ENCODE measurements at places on chromosomes 6 and 20.

- no peak for DNase-seq
These were observed 107.0 kb upstream of the SMLR1 start for GRCh38 chr6:130720076-130720715.

DNA sequence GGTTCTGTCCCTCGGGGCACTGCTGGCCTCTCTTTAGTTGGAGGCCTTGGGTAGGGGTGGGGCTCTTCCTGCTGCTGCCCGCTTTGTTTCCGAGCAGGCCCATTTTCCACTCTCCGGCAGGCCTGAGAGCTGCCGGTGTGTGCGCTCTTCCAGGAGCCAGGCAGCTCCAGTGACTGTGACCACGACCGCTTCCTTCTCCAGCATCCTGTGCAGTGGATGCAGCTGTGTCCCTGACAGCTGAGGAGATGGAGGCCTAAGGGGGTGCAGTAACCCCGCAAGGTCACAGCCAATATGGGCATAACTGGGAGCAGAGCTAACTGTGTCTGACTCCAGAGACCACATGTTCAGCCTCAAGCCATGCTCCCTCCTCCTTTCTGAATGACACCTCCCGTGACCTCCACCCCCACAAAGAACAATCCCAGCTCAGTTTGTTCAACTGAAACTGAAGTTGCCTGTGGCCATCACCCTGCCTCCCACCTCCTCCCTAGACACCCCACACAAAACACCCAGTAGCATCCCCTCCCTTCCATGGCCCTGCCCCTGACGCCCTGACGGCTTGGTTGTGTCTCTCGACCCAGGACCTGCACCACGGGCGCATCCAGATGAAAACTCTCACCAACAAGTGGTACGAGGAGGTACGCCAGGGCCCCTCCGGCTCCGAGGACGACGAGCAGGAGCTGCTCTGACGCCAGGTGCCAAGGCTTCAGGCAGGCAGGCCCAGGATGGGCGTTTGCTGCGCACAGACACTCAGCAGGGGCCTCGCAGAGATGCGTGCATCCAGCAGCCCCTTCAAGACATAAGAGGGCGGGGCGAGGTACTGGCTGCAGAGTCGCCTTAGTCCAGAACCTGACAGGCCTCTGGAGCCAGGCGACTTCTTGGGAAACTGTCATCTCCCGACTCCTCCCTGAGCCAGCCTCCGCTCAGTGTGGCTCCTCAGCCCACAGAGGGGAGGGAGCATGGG is 27.8 kb downstream of the SPATA2 start:
- no peak for DNase-seq

- no peak for DNase-seq
These were observed 75.1 kb downstream of the SLC2A10 start for GRCh38 chr20:46784436-46785127.

GRCh38 chr6:107683183-107683582 is 140.9 kb downstream of the SCML4 start:
- DNase-seq, result no peak

DNA sequence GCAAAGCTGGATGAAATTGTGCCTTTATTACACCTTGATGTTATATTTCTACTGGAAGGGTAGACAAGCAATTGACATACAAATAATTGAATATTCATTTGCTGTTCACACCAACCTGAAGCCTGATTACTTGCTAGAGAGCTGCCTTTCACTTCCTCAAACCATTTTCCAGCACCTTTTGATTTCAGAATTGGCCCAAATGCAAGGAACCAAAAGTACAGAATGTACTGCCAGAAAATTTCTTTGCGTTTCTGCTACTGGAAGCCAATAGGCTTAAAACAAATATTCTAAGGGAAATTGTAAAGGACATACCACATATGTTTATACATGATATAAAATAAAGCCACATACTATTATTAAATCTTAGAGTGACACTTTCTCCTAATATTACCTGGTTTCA is 94.5 kb downstream of the RFPL4B start:
- no peak for DNase-seq

DNA sequence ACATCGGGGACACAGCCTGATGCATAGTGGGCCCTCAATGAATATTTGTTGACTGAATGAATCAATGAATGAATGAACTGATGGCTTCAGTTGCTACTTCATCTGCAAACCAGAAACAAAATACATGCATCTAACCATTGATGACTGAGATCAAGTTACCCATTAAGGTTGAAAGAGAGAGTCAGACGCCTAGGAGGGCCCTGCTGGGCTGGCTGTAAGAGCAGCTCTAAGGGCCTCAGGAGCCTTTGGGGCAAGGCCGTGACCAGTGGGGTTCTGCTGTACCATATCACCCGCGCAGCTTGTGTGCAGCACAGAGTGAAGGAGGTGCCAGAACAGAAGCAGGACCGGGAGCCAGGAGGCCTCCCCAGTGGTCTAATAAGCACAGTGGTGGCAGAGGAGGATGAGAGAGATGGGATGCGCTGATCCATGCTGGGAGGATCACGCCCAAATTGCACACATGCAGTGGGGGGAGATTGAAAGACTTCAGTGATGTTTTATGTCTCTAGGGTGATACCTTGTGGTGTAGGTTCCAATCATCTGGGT is 96.1 kb upstream of the KCNG1 start:
- no peak for DNase-seq

GRCh38 chr20:63940071-63940471 is 16.1 kb downstream of the UCKL1 start:
- DNase-seq, result no peak

GRCh38 chr20:43749734-43750294 is 23.0 kb upstream of the GTSF1L start:
- peak; percentile 26 for DNase-seq

DNA sequence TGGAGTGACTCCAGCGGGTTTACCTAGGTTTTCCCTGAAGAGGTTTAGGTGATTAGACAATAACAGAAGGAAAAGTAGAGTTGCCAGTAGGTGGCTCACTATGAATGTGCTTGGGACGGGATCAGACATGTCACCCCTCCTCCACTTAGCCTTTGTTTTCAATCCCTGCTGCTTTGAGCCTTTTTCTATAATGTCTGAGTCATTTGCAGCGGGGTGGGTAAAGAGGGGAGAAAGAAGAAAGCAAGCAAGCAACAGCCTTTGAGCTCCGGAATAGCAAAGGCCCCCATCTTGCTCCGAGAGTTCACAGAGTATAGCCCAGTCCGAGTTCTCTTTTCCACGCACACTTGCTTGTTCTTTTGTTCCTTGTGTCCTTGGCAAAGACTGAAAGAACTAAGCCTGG is 129.1 kb downstream of the PACRG start:
- DNase-seq, result peak; percentile 21

- no peak for DNase-seq
These were observed 28.9 kb upstream of the SCGN start for GRCh38 chr6:25623065-25623464.

GRCh38 chr20:56245761-56246160 is 2.8 kb upstream of the MC3R start:
- DNase-seq, result no peak

DNA sequence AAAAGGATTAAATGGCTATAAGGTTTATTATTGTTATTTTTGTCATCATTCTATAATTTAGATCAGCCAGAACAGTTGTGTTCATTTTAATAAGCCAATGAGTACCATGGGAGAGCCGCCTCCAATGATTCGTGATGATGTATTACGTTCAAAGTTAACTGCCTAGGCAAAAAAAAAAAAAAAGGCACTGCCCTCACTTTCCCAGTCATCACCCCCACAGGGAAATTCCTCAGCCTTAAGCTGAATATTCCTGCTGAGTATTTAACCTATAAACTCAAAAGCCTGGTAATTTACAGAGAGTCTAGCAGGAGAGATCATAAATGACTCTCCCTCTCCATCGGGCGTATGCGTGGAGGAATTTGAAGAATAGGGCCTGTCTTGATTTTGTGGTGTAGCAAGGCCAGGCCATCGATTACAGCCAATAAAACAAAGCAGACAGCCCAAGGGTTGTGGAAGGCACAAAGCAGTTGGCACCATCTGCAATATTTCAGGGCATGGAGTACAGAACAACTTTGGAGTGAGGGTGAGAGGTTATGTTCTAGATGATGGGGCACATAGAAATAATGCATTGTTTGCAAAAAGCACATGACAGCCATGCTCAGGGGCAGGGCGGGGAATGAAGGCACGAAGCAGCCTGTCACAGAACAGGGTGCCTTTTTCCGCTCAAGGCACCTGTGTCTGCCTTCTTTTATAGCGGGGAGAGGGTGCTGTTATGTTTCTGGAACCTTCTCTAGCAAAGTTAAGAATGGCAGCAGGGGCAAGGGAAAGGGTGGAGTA is 138.2 kb upstream of the DTNBP1 start:
- DNase-seq, result no peak

GRCh38 chr6:139905404-139906052 is 531.1 kb upstream of the CITED2 start:
- no peak for DNase-seq

GRCh38 chr20:53773792-53774401 is 180.3 kb upstream of the ZNF217 start:
- DNase-seq, result no peak

GRCh38 chr20:17698384-17698783 is 1.4 kb upstream of the BANF2 start:
- DNase-seq, result no peak

DNA sequence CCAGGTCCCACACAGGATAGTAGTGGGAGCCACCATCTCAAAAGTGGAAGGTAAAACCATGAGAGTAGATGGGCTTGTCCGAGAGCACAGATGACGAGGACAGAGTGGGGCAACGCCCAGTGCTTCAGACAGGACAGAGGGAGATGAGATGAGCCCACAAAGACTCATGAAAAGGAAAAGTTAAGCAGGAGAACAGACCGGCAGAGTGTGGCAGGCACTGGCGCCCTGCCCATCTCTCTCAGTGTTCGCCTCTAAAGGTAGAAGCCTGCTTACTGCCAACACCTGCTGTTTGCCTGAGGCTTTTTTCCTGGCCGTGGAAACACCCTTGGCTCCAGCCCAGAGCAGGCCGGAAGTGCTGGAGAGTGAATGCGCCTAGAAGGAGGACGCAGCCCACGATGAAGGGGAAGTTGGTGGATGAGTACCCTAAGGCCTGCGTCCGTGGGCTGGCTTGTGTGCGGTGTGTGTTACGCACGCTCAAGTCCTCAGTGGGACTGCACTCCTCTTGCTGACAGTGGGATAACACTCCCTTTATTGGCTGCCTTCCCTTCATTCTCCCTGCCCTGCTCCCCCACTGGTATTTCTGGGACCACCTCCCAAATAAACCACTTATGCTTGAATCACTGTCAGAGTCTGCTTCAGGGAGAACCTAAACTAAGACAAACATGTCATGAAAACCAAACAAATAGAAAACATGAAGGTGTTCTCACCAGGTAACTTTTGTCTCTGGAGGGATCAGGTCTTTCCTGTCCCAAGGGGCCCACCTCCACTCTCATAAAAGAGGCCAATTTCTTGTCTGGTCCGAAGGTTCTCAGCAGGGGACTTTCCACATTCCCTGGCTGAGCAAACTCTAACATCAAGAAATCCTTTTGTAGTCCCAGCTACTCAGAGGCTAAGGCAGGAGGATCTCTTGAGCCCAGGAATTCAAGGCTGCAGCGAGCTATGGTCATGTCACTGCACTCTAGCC is 9.1 kb upstream of the FOXP4 start:
- no peak for DNase-seq

DNA sequence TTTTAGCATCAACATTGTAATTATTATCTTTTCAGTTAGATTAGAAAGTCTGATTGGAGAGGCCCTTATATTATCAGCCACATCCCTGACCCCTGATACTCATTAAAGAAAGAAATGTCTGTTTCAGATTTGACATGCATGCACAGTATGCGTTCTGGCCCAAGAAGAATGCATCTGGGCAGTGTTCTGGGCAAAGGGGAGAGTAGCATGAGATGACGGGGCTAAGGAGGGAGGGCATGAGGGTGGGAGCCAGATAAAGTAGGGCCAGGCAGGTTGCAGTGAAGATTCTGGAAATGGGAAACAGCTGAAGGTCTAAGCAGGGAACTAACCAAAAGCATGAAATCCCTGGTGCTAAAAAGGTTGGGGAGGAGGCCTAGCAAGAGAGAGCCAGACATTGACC is 7.3 kb downstream of the SAYSD1 start:
- DNase-seq, result no peak

DNA sequence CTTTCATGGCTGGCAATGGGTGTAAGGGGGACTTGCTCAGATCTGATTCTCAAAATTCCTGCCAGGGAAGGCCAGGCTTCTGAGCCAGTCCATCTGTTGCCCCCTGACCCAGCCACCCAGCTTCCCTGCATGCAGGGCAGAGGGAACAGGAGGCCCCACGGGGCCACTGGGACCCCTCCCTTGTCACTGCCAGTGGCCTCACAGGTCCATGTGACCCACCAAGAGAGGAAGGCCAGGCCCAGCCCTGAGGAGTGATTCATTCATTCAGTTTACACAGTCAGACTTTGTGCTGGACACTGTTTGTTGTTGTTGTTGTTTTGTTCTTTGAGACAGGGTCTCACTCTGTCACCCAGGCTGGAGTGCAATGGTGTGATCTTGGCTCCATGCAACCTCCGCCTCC is 39.5 kb downstream of the UBE2V1 start:
- DNase-seq, result no peak

GRCh38 chr20:62007127-62007647 is 58.5 kb downstream of the TAF4 start:
- DNase-seq, result no peak

- DNase-seq, result no peak
These were observed 79.4 kb downstream of the GFOD1 start for GRCh38 chr6:13407709-13408695.

- no peak for DNase-seq
These were observed 91.0 kb upstream of the MCHR2 start for GRCh38 chr6:100084991-100085364.

- DNase-seq, result peak; percentile 83
These were observed 7.7 kb downstream of the TPMT start for GRCh38 chr6:18147160-18147559.

DNA sequence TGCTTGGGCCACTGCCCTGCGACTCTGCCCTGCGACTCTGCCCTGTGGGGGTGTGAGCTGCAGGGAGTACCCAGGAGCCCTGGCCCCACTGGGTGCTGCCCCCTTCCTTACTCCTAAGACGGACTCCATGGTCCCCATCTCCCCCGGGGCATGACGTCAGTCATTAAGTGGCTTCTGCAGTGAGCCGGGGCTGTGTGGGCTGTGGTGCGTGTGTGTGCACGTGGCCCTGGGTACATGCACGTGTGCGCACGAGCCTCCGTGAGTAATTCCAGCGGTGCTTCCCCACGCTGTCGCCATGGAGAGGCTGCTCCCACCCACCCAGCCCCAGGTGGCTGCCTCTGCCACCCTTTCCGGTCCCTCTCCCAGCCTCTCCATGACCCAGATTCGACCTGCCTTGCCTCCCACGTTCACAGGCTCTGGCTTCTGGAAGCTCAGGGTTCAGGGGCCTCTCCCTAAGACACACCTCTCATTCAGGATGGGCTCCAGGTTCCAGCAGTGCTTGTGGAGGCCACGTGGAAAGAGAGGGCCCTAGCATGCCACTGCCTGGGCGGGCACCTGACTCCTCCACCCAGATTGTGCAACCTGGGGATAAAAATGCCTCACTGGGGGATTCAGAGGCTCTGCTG is 88.3 kb downstream of the DLGAP4 start:
- DNase-seq, result peak; percentile 61

- DNase-seq, result no peak
These were observed 211.1 kb downstream of the SOD2 start for GRCh38 chr6:159481897-159482296.

Data from large intestine (tissue), 12 donors.